CD4-positive, alpha-beta memory T cell (primary cell): ENCODE measurements at places on chromosomes 16 and 17.

DNA sequence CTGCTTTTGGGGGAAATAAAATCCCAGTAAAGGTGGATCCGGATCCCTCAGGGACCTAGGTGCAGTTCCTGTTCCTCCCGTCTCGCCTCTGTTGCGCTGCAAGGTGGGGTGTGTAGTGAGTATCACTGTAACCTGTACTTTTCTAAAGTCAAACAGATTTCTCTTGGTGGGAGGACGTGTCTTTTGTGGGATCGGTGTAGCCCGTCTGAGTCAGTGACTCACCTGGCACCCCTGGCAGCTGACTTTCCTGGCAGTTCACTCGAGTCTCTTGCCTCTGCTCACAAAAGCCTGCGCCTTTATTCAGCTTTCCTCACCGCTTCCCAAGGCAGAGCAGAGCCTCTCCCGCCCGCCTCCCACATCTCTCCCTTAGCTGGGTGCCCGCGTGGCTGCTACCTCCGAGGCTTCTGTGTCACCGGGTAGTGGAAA lies 85.7 kb downstream of the CMIP start:
- H3K4me3 ChIP-seq: no peak overlapping the region
- H3K4me1 ChIP-seq: peaks cover 26% of the 10 kb centered on the region
- H3K36me3 ChIP-seq: no peaks in the 10 kb centered on the region
- H3K27me3 ChIP-seq: no peaks in the 10 kb centered on the region
- no peak overlapping the region for H3K27ac ChIP-seq

GRCh38 chr17:31580316-31580705 lies 188.8 kb downstream of the RAB11FIP4 start:
- no peak for DNase-seq
- no peak overlapping the region for H3K4me3 ChIP-seq
- no peaks in the 10 kb centered on the region for H3K4me1 ChIP-seq
- no peak overlapping the region for H3K27ac ChIP-seq

GRCh38 chr17:65431116-65431515 lies 130.3 kb downstream of the AXIN2 start:
- no peak overlapping the region for H3K4me3 ChIP-seq
- DNase-seq: no peak
- peaks cover 12% of the 10 kb centered on the region for H3K4me1 ChIP-seq
- H3K27ac ChIP-seq: no peak overlapping the region
- H3K27me3 ChIP-seq: no peaks in the 10 kb centered on the region
- no peaks in the 10 kb centered on the region for H3K36me3 ChIP-seq

DNA sequence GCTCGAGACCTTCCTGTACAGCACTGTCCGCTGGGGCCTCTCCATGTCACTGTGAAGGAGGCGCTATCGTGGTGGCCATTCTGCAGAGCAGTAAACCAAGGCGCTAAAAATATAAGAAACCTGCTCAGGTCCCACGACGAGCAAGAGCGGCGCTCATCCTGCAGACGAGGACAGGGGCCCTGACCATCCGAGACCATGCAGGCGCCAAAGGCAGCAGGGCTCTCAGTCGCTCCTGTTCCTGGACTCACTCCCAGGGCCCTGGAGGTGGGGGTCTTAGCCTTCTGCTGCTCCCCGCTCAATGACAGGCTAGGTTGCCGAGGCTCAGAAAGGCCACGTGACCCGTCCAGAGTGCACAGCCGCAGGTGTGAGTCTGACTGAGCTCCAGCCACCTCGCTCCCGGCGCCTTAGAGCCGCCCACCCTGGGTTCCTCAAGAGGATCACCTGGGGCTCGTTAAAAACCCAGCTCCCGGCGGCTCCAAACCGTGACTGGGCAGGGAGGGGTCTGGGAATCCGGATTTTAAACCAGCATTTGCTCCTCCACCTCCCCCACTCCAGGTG lies 509 bp upstream of the ATP2C2 start:
- H3K27me3 ChIP-seq: peaks cover 4% of the 10 kb centered on the region
- no peaks in the 10 kb centered on the region for H3K4me1 ChIP-seq

GRCh38 chr16:14499110-14499509 lies 130.9 kb downstream of the PARN start:
- DNase-seq: no peak
- no peaks in the 10 kb centered on the region for H3K27me3 ChIP-seq
- no peaks in the 10 kb centered on the region for H3K4me1 ChIP-seq
- H3K4me3 ChIP-seq: no peak overlapping the region

GRCh38 chr16:52068447-52069074 lies 478.4 kb downstream of the TOX3 start:
- no peak overlapping the region for H3K4me3 ChIP-seq
- H3K27ac ChIP-seq: no peak overlapping the region
- H3K27me3 ChIP-seq: no peaks in the 10 kb centered on the region

DNA sequence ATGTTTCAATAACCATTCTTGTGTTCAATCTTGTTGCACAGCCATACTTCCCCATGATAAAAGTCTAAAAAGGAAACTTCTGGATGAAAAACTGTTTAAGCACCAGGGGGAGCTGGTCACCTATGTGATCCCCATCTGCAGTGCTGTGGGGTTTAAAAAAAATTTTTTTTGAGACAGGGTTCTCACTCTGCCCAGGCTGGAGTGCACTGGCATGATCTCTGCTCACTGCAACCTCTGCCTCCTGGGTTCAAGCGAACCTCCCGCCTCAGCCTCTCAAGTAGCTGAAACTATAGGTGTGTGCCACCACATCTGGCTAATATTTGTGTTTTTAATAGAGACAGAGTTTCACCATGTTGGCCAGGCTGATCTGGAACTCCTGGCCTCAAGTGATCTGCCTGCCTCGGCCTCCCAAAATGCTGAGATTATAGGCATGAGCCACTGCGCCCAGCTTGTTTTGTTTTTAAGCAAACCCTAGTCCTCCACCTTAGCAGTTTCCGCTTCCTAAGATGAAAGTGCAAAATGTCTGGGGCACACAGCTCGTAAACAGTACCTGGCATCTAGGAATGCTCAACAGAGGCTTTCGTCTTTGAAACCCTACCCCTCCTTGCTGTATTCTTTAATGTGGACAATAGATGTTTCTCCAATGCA lies 25.4 kb downstream of the DNAJA2 start:
- no peak overlapping the region for H3K4me3 ChIP-seq
- H3K27me3 ChIP-seq: no peaks in the 10 kb centered on the region
- H3K27ac ChIP-seq: no peak overlapping the region
- no peaks in the 10 kb centered on the region for H3K36me3 ChIP-seq
- no peak for DNase-seq

DNA sequence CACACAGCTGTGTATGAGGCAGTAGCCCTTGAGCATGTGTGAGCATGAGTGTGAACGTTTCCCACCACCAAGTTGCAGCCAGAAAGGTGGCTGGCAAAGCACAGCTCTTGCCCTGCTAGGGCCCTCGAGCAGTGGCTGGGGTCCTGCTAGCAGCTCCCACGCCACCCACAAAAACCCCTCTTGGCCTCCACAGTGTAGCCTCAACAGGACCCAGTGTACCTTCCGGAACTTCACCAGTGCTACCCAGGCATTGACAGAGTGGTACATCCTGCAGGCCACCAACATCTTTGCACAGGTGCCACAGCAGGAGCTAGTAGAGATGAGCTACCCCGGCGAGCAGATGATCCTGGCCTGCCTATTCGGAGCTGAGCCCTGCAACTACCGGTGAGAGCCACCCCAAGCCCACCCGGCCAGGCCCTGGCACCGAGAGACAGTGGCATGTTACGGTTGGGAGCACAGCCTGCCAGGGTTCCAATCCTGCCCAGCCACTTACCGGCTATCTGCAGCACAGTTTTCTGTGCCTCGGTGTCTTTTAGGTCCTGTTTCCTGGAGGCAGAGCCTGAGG lies 53.1 kb downstream of the SCNN1B start:
- H3K27me3 ChIP-seq: no peaks in the 10 kb centered on the region
- H3K4me3 ChIP-seq: no peak overlapping the region
- H3K27ac ChIP-seq: no peak overlapping the region
- DNase-seq: no peak
- H3K4me1 ChIP-seq: no peaks in the 10 kb centered on the region

DNA sequence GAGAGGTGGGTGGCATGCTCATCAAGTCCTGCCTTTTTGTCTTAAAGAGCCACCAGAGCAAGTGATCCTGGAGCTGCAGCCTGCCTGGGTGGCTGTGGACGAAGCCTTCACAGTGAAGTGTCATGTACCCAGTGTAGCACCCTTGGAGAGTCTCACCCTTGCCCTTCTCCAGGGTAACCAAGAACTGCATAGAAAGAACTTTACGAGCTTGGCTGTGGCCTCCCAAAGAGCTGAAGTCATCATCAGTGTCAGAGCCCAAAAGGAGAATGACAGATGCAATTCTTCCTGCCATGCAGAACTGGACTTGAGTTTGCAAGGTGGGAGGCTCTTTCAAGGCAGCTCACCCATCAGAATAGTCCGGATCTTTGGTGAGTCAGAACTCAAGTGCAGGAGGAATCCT lies 14.2 kb downstream of the CSH2 start:
- no peak for DNase-seq
- no peaks in the 10 kb centered on the region for H3K27me3 ChIP-seq
- no peak overlapping the region for H3K4me3 ChIP-seq
- H3K4me1 ChIP-seq: no peaks in the 10 kb centered on the region
- no peaks in the 10 kb centered on the region for H3K36me3 ChIP-seq

- H3K27ac ChIP-seq: peak within 1 kb of the TSS; percentile 98
- no peaks in the 10 kb centered on the region for H3K27me3 ChIP-seq
- H3K4me1 ChIP-seq: peaks cover 27% of the 10 kb centered on the region
- DNase-seq: peak; percentile 96
- peaks cover 17% of the 10 kb centered on the region for H3K36me3 ChIP-seq
These were observed at the start of gene NEK8 for GRCh38 chr17:28728364-28729200. TSS of gene NEK8 (plus strand) at chr17:28728788. CDS start at chr17:28728814, 26 bp downstream.

DNA sequence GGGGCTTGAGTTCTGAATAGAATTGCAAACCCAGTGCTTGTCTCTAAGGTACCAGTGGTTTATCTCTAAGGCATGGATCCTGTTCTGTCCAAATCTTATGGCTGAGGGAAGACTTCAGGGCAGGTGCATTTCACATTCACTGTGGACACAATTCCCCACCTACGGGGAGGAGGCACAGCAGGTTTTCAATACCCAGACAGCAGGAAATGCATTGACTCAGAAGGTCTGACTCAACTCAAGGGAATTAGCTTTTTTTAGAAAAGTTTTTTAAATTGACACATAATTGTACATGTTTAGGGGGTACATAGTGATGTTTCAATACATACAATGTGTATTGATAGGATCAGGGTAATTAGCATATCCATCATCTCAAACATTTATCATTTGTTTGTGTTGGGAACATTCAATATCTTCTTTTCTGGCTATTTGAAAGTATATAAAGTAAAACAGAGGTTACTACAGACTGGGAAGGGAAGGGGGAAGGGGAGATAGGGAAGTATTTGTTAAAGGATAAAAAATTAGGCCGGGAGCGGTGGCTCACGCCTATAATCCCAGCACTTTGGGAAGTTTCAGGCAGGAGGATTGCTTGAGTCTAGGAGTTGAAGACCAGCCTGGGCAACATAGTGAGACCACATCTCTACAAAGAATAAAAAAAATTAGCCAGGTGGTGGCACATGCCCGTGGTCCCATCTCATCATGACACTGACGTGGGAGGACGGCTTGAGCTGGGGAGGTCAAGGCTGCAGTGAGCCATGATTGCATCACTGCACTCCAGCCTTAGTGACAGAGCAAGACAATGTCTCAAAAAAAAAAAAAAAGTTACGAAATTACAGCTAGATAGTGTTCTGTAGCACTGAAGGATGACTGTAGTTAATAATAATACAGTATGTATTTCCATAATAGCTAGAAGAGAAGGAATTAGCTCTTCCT lies 54.9 kb downstream of the RGS9 start:
- H3K27ac ChIP-seq: no peak overlapping the region
- no peaks in the 10 kb centered on the region for H3K27me3 ChIP-seq

- no peak overlapping the region for H3K4me3 ChIP-seq
- peaks cover 15% of the 10 kb centered on the region for H3K36me3 ChIP-seq
These were observed 20.8 kb upstream of the MYO15B start for GRCh38 chr17:75566834-75567233.

- no peak overlapping the region for H3K27ac ChIP-seq
- no peak for DNase-seq
- H3K36me3 ChIP-seq: peaks cover 39% of the 10 kb centered on the region
These were observed 44.3 kb upstream of the CACNG5 start for GRCh38 chr17:66790501-66791061.

DNA sequence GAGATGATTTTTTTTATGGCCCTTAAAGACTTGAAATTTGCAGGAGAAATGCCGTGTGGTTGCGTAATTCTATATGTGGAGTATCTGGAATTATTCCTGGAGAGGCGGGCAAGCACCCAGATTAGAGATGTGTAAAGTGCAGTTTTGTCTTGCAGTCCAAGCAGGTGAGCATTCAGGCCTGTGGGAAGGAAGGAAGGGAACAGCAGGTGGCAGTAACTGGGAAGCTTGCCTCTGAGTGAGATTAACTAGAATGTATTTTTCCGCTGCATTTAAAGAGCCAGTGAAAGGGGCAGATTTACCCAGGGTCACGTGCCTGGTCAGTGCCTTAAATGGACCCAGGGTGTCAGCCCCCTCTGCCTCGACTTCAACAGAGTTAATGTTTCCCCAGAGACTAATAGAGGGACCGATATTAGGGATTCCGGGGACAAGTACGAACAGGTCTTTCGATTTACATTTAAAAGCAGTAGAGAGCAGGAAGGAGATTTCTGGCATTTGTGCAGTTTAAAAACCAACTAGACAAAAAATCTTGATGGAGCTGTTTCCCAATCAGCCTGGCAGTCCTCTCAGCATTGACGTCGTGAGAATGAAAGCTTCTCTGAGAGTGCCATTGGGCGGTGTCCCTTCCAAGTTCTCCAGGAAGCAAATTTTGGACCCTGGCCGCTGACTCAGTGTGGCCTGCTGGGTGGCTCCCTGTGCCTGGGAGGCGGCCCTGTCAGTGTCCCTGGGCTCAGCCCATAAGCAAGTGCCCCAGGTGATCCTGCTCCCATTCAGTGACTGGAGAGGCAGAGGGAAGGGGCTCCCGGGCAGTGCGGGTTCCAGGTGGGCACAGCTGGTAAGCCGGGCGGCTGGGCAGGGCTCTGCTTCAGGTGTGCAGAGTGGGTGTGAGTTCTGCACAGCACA lies 38.2 kb downstream of the KSR1 start:
- no peak overlapping the region for H3K4me3 ChIP-seq
- no peaks in the 10 kb centered on the region for H3K36me3 ChIP-seq
- H3K27ac ChIP-seq: no peak overlapping the region
- H3K4me1 ChIP-seq: no peaks in the 10 kb centered on the region
- H3K27me3 ChIP-seq: no peaks in the 10 kb centered on the region

- no peak for DNase-seq
- no peak overlapping the region for H3K27ac ChIP-seq
- H3K36me3 ChIP-seq: no peaks in the 10 kb centered on the region
- H3K4me3 ChIP-seq: no peak overlapping the region
- H3K27me3 ChIP-seq: no peaks in the 10 kb centered on the region
These were observed 93.1 kb downstream of the RTN4RL1 start for GRCh38 chr17:1931844-1932579.

- no peak overlapping the region for H3K27ac ChIP-seq
- peaks cover 19% of the 10 kb centered on the region for H3K27me3 ChIP-seq
- no peaks in the 10 kb centered on the region for H3K36me3 ChIP-seq
- peaks cover 11% of the 10 kb centered on the region for H3K4me1 ChIP-seq
- no peak for DNase-seq
These were observed 1.9 kb upstream of the PITPNM3 start for GRCh38 chr17:6558276-6558675.

- H3K4me1 ChIP-seq: peaks cover 24% of the 10 kb centered on the region
- peak within 1 kb of the TSS; percentile 97 for H3K4me3 ChIP-seq
- H3K36me3 ChIP-seq: peaks cover 12% of the 10 kb centered on the region
- DNase-seq: peak; percentile 98
- peak within 1 kb of the TSS; percentile 86 for H3K27ac ChIP-seq
These were observed at the start of gene STX4 for GRCh38 chr16:31032736-31033708. TSS of gene STX4 (plus strand) at chr16:31033558. CDS start at chr16:31033806, 248 bp downstream.

- DNase-seq: no peak
- peaks cover 8% of the 10 kb centered on the region for H3K4me1 ChIP-seq
- no peaks in the 10 kb centered on the region for H3K36me3 ChIP-seq
- no peak overlapping the region for H3K27ac ChIP-seq
- no peak overlapping the region for H3K4me3 ChIP-seq
These were observed 52.5 kb downstream of the NFAT5 start for GRCh38 chr16:69618307-69618706.

- no peaks in the 10 kb centered on the region for H3K36me3 ChIP-seq
- H3K4me1 ChIP-seq: peaks cover 8% of the 10 kb centered on the region
- no peak overlapping the region for H3K27ac ChIP-seq
These were observed 2.5 kb downstream of the TAC4 start for GRCh38 chr17:49845321-49845720.
